Skin of body (tissue), 3 donors: ENCODE measurements at places on chromosomes 13 and 19. TPM values are rescaled to one million over a fixed set of nuclear protein-coding genes. Genes with fewer than 3 reads are reported as not detected.
A peak's percentile ranks its signal among the peaks of the same experiment; 100 is the strongest.

- no peak for DNase-seq
Observed at GRCh38 chr19:46283771-46284170, 13.1 kb upstream of the HIF3A start.

- DNase-seq, result no peak
Observed at GRCh38 chr13:50125554-50126262, 110.5 kb downstream of the KCNRG start.

The CGB3 gene
- total RNA-seq, result not detected

The ZNF835 gene
- total RNA-seq, result 1.8 TPM

DNA sequence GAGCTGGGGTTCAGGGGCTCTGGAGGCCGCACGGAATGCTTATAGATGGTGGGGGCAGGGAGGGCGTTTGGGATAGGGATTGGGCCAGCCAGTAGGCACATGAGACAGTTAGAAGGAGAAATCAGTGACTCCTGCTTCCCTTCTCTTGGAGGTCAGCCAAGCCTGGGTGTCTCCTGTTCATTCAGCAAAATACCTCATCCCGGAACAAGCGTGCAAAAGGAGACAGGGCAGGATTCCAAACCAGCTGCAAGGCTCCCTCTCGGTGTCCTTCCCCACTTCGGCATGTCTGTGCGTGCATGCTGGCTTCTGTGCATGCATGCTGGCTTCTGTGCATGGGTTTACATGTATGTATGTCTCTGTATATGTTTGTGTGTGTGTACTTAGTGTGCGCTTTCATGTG, 37.3 kb upstream of the PEPD start:
- peak; percentile 50 for DNase-seq

The KL gene
- 2.5 TPM for total RNA-seq

GRCh38 chr19:19170053-19170872, at the start of gene MEF2B:
TSS of gene MEF2B (minus strand) at chr19:19170263. CDS start at chr19:19150735, 19,528 bp downstream.
- no peak for DNase-seq

DNA sequence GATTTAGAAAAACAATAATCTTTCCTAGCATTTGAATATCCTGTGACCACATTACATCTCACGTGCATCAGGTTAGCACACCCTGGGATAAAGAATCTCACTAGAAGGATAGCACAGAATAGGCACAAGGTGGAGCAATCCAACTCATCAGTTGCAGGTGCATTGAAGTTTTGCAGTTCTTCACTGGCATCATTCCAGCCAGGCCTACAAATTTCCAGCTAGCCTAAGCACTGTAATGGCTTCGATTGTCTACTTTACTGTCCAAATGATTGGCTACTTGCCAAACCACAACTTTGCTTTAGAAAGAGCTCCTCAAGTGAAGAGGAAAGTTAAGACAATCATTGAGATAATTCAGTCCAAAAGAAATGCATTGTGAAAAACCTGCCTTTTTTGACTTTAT, 89.5 kb downstream of the SPRY2 start:
- peak; percentile 2 for DNase-seq

GRCh38 chr13:41864658-41865057, 96.3 kb downstream of the VWA8 start:
- no peak for DNase-seq

DNA sequence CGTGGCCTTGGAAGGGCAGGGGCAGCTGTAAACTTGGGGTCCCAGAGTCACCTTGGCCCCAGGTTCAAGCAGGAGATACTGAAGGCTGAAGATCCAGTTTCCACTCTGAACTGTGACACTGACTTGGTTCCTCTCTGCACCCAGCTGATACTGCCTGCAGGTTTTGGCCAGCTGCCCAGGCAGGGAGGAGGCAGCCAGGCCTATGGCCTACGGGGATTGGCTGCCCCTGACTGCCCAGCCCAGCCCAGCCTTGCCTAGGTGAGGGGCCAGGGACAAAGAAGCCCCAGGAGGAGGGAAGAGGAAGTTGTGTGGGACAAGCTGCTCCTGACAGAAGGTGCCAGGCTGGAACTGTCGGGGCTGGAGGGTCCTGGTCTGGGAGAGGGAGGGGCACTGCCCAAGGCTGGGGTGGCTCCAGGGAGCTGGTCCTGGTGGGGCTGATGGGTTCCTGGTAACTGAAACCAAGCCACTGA, 51.7 kb upstream of the CYP4F8 start:
- DNase-seq, result no peak

DNA sequence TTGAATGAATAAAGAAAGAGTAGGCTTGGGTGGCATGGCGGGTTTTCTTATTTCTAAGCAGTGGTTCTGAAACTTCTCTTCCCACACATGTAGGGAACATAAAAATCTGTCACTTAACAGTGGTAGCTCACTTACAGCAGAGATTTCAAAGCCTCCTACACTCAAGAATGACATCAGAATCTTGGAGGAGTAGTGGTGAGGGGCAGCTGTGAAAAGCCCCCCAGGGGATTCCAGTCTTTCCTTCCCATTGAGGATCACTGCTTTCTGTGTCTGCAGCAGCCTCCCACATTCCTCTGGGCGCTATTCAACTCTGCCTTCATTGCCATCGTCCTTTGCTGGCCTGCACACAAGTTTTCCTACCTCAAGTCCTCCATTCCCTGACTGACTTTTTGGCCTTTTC, 8.6 kb upstream of the NEK5 start:
- no peak for DNase-seq

DNA sequence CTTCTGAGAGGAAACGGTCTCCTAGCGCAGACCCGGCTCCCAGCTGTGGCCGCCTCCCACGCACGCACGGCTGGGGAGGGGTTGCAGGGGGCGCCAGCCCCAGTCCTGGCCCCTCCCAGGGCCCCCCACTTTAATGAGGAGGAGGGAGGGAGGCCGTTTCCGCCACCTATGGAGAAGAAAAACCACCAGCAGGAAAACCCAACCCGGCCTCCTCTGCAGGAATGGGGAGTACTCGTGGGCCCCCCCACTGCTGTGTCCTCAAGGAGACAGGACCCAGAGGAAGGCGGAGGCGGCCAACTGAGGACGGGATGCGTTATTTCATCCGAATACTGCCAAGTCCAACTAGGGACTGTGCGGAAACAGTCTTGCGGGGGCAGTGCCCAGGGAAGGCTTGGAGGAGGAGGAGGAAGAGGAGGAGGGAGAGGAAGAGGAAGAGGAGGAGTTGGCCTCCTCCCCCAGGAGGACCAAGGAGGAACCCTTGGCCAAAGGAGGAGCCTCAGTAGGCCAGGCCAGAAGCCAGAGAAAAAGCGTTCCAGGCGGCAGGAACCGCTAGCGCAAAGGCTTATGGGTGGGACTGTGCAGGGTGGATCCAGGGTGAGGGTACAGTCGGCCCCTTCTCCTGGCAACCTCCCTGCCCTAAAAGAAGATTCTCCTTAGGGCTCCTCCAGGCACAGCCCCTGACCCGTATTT, 3.9 kb upstream of the SSBP4 start:
- peak; percentile 93 for DNase-seq

DNA sequence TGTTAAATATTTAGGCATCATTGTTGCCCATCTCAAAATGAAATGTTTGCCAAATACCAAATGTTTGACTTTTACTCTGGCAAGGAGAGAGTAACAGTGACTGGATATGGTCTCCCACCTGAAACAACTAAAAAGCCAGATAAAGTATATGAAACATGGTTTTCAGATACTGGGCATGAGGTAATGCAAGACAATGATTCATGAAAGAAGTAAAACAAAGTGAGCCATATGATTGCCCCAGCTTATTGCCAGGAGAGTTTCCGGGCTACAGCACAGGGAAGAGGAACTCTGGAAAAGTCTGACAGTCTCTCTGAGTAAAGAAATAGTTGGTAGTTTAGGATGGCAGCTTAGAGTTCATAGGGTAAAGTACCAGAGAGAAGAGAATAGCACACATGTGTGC, 354.6 kb downstream of the DNAJC15 start:
- no peak for DNase-seq

- DNase-seq, result no peak
Observed at GRCh38 chr19:29271341-29271740, 58.4 kb upstream of the UQCRFS1 start.

- DNase-seq, result no peak
Observed at GRCh38 chr19:40576151-40576584, 505 bp upstream of the SHKBP1 start.

The POLR1G gene
- 2.7 TPM for total RNA-seq

DNA sequence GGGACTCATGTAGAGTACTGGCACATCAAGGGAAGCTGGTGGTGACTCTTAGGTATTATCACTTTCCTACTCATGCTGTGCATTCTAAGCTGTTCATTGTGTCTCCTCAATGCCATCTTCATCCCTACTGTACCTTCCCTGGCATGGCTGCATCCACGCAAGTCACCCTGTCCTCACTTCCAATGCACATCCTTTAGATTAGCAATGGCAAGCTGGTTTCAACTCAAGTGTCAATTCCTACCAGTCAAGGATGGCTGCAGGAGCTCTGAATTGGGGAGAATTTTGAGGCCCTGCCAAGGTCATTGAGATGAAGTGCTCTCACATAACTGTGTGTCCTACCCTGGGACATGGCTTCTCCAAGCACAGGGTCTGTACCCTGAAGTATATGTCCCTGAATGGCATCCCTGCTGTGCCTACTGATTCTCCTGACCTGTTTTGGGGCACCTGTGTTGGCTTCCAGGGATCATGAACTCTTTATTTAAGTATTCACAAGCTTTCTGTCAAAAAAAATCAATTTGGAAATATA, 24.6 kb downstream of the COL4A1 start:
- no peak for DNase-seq

DNA sequence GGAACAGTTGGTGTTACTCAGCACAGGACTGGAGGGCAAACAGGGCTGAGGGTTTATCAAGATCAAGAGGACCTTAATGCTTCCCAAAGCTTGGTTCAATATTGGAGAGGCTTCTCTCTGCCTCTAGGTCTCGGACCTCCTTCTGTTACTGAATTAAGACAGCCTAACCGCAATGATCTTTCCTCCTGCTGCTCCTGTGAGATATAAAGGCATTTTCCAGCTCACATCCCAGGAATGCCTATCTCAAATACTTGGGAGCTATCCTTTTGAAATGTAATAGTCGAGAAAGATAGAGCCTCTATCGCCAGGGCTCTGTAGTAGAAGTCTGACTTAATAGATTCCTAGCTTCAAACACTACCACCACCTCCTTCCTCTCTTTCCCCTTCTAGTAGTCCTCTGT, 1475.0 kb downstream of the SLITRK1 start:
- no peak for DNase-seq

- no peak for DNase-seq
Observed at GRCh38 chr19:10690341-10690781, 10.9 kb upstream of the QTRT1 start.

DNA sequence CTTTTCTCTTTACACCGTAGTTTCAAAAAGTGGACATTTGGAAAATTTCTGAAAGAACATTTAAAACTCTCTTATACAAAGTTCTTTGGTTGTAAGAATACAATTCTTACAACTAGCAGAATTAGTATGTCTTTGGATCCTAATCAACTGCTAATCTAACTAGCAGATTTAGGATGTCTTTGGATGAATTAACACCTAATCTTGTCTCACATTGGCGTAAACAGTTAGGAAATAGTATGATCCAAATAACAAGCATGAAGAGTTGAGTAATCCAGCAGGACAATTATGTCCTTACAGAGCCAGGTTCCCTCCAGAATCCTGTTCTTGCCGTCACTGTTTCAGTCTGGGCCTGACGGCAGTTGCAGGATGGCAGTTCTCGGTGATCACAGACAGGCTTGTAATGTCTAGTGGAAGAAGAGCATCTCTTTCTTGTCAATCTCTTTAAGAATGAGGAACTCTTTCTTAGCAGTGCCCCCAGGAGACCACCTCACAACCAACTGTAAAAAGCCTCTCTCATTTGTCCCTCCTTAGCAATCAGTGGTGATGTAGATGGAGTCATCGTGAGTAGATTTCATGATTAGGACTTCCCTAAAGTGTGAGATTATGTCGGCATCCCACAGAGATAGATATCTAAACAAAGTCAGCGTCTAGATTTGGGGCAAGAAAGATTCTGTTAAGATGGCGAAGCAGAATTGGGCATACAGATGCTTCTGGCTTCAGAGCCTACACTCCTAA, 5.7 kb upstream of the TNFSF13B start:
- DNase-seq, result no peak

The DAND5 gene
- total RNA-seq, result not detected

The CGB7 gene
- 0.49 TPM for total RNA-seq

GRCh38 chr13:24624801-24625231, 55.4 kb upstream of the ATP12A start:
- DNase-seq, result no peak

The RASAL3 gene
- 0.99 TPM for total RNA-seq

GRCh38 chr19:38728752-38729541, 15.3 kb downstream of the CAPN12 start:
- DNase-seq, result no peak

DNA sequence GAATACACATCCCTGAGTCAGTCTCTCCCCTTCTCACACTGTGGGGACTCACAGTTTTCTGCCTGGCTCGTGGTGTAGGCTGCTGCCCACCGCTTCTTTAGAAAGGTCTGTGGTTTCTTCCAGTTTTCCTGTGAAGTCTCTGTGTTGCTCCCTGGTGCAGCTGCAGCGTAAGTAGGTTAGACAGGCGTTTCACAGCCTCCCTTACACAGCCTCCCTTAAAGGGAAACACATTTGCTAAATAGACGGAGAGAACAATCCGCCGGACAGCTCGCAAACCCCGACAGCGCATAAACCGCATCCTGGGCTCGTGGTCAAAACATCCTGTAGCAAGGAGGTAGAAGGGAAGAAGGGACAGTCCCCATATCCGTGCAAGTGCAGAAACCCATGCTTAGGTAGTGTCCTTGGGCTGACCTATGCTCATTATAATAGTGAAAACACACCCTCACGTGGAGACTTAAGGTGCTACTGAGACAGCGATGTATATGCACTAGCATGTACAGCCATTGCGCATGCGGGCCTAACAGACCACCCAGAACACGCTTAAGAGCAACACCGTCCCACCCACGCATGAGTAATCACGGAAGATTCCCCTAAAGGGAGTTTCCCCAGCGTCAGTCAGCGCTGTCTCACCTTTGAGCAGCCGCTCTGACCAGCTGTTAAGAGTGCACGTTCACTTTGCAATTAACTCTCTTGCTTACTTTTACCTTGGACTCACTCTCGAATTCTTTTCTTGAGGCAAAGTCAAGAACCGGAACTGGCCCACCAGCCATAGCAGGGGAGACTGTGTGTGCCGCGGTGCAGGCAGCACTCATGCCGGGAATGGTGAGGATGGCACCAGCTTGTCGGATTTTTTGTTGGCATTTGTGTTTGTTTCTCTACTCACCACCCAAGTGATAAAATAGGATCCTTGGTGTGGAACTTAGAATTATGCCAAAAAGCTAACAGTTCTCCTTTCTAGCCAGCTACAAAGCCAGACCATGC, 16.6 kb downstream of the SIGLEC8 start:
- DNase-seq, result no peak

The ZNF628 gene
- 1.1 TPM for total RNA-seq

GRCh38 chr13:78759704-78760103, 100.7 kb upstream of the OBI1 start:
- no peak for DNase-seq

The MAP3K10 gene
- total RNA-seq, result 4.5 TPM
